Large intestine (tissue), 12 donors: ENCODE measurements at places on chromosomes 2 and 18. TPM values are rescaled to one million over a fixed set of nuclear protein-coding genes. Genes with fewer than 3 reads are reported as not detected.

ABCG8 gene
- 24.3 TPM for polyA plus RNA-seq

INO80D gene
- 12.6 TPM for polyA plus RNA-seq

GNLY gene
- 13.1 TPM for polyA plus RNA-seq

MPP4 gene
- 0.24 TPM for polyA plus RNA-seq

CDCA7 gene
- 75.9 TPM for polyA plus RNA-seq

CNTNAP5 gene
- polyA plus RNA-seq = 2.2 TPM

PLB1 gene
- 3.2 TPM for polyA plus RNA-seq

TXNL4A gene
- polyA plus RNA-seq = 74.9 TPM

PER2 gene
- 13.5 TPM for polyA plus RNA-seq

MEP1B gene
- polyA plus RNA-seq = 0.45 TPM

SGPP2 gene
- 6.6 TPM for polyA plus RNA-seq

GRCh38 chr18:49174478-49174877 lies 223.7 kb upstream of the SMAD7 start:
- H3K27me3 ChIP-seq = no peaks in the 10 kb centered on the region
- H3K27ac ChIP-seq = no peak overlapping the region
- DNase-seq = no peak
- peaks cover 2% of the 10 kb centered on the region for H3K4me1 ChIP-seq
- no peaks in the 10 kb centered on the region for H3K36me3 ChIP-seq
- no peak overlapping the region for H3K4me3 ChIP-seq

GRCh38 chr2:137964066-137964858 lies at the start of gene HNMT:
HNMT (plus strand) TSS chr2:137964473; CDS start chr2:137964492, 19 bp downstream.
- H3K36me3 ChIP-seq = peaks cover 4% of the 10 kb centered on the region
- H3K27me3 ChIP-seq = no peaks in the 10 kb centered on the region
- H3K4me1 ChIP-seq = peaks cover 18% of the 10 kb centered on the region
- peak within 1 kb of the TSS; percentile 89 for H3K27ac ChIP-seq
- DNase-seq = peak; percentile 96

DNA sequence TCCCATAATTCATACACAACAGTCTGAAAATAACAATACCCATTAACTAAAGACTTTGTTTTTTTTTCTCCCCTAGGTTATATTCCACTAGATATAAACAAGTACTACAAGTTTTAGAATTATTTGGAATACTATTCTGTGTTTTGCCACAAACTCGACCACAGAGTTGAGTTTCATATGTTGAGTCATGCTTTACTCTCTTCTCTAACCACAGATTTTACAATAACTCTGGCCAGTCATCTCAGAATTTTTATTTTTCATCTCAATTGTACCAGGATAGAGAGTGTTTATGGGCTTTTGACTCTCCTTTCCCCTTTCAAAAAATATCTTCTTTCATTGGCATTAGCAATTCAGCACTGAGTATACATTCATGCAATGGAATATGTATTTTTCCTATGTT lies 348.7 kb upstream of the GALNT5 start:
- H3K4me1 ChIP-seq = no peaks in the 10 kb centered on the region
- H3K36me3 ChIP-seq = no peaks in the 10 kb centered on the region
- no peak overlapping the region for H3K4me3 ChIP-seq
- DNase-seq = no peak

- peaks cover 14% of the 10 kb centered on the region for H3K4me1 ChIP-seq
- peak overlapping the region; percentile 54 for H3K4me3 ChIP-seq
- peaks cover 24% of the 10 kb centered on the region for H3K27me3 ChIP-seq
- H3K36me3 ChIP-seq = no peaks in the 10 kb centered on the region
- no peak overlapping the region for H3K27ac ChIP-seq
These were observed 1.3 kb downstream of the EML6 start for GRCh38 chr2:54724560-54725342.

DNA sequence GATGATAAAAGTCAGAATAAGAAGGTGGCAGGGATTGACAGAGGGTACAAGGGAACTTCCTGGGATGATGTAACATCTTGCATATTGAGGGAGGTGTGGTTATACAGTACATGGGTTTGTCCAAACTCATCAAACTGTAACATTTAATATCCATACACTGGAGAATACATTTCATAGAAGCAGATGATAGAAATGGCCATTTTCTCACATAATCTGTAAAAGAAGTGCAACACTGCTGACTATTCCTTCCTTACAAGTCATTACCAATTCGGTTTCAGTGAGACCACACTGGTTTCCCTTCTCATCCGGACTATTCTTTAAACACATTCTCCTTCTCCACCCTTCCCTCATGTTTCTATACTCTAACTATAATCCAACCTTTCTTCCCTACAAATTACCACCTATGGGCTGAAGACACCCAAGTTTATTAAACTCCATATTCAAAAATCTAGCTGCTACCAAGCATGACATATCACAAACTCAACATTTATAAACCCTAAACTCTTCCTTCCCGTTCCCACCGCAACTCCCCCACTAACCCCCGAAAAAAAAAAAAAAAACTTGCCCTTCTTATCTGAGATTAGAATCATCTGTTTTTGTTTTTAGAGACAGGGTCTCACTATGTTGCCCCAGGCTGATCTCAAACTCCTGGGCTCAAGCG lies 1.6 kb downstream of the COX7A2L start:
- H3K36me3 ChIP-seq = peaks cover 4% of the 10 kb centered on the region
- peaks cover 11% of the 10 kb centered on the region for H3K4me1 ChIP-seq
- H3K4me3 ChIP-seq = peak overlapping the region; percentile 88

DNA sequence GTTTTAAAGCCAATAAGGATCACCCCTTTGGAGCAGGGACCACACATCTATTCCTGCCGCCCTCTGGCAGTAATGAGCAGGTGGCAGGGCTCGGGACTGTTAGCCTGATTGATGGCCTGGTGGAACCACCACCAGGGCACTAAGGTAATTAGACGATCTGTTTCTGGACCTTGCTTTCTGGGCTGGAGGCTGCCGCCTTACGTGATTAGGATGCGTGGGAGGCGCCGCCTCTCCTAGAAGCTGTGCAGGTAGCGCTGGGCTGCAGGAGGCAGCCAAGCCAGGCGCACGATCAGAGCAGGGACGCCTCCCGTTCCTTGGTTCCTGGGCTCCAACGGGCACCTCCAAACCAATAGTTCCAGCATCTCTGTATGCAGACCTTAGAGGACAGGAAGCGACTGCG lies 242.6 kb upstream of the RAB12 start:
- H3K4me1 ChIP-seq = peaks cover 4% of the 10 kb centered on the region
- no peak overlapping the region for H3K27ac ChIP-seq
- H3K27me3 ChIP-seq = peaks cover 29% of the 10 kb centered on the region
- H3K4me3 ChIP-seq = no peak overlapping the region
- H3K36me3 ChIP-seq = peaks cover 2% of the 10 kb centered on the region

DNA sequence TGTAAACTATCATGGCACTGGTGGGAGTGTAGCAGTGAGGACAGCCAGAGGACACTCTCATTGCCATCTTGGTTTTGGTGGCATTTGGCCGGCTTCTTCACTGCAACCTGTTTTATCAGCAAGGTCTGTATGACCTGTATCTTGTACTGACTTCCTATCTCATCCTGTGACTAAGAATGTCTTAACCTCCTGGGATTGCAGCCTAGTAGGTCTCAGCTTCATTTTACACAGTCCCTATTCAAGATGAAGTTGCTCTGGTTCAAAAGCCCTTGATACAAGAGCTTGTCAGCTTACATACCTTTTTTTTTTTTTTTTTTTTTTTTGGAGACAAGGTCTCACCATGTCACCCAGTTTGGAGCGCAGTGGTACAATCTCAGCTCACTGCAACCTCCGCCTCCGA lies 110.9 kb downstream of the METTL8 start:
- no peak overlapping the region for H3K4me3 ChIP-seq
- H3K27ac ChIP-seq = no peak overlapping the region
- H3K36me3 ChIP-seq = no peaks in the 10 kb centered on the region
- H3K4me1 ChIP-seq = no peaks in the 10 kb centered on the region
- DNase-seq = no peak

DNA sequence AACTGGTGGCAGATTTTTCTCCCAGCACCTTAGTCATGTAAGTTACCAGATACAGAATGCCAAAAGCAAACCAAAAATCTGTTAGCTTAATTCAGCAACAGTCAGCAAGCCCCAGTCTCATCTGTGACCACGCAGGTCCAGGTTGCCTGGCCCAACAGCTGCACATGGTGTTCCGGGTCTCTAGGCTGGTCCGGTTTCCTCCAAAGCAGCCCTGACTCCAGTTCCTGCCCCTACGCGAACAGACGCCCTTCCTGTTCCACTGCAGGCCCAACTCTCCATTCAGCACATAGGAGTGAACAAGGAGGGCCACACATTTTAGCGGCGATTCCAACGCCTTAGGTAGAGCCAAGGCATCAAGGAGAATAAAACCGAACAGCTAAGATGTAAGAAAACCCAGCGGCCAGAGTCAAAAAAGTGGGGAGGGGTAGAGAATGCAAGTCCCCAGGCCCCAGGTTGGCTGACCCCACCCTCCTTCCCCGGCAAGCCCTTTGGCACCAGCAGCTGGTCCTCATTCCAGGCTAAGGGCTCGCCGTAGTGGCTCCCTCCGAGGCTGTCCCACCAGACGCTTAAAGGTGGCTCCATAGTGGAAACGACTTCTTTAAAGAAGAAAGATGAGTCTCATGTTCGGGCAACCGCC lies 1.5 kb downstream of the STK25 start:
- no peak overlapping the region for H3K27ac ChIP-seq
- H3K36me3 ChIP-seq = peaks cover 5% of the 10 kb centered on the region
- peaks cover 16% of the 10 kb centered on the region for H3K4me1 ChIP-seq
- no peak for DNase-seq
- peak overlapping the region; percentile 73 for H3K4me3 ChIP-seq

- H3K4me1 ChIP-seq = no peaks in the 10 kb centered on the region
- DNase-seq = no peak
- no peak overlapping the region for H3K27ac ChIP-seq
- no peak overlapping the region for H3K4me3 ChIP-seq
- H3K36me3 ChIP-seq = no peaks in the 10 kb centered on the region
These were observed 54.3 kb downstream of the ST3GAL5 start for GRCh38 chr2:85834466-85834865.

DNA sequence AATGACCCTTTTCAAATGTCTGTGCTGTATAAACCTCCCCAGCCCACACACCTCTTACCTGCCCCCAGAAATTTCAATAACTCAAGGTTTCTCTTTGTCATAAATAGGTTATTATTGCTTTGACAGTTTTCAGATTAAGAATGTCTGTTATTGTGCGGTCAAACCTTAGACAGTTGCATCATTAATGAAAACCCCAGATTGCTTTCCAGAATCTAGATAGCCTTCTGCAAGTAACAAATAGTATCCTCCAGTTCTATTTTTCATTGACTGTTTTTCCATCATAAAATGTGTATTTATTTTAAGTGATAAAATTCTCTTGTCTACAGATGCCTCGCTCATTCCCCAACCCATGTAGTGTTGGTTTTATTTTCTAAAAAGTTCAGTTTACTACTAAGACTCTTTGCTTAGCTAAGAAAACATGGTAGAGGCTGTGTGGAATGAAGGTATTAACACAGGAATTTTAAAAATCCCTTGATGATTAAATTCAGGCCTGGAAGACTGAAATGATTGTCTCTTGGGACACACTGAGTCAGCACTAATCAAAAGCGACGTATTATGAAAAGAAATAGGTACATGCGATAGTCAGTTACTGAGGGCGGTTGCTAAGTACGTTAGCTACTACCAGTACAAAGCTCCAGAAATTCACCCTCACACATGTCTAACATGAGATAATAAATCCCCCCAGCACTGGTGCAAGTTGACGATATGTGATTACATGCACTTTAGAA lies 38.4 kb upstream of the ITGAV start:
- no peaks in the 10 kb centered on the region for H3K36me3 ChIP-seq
- H3K27ac ChIP-seq = no peak overlapping the region
- DNase-seq = no peak
- no peak overlapping the region for H3K4me3 ChIP-seq

DNA sequence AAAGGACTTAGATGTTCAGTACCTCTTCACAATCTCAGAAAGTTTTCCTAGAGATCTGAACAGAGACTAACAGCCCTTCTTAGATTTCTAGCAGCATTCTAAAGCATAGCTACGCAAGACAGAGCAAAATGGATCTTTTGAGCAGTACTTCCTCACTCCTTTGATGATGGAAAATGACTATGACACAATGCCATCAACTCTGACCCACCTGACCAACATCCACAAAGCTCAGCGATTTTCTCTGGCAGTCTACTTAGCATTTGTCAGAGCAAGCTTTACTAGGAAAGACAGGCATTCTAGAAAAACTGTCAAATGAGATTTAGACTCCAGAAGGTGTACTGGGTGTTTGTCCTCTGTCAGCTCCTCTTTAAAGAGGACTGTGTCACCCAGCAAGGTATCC lies 180.9 kb upstream of the ACVR2A start:
- no peaks in the 10 kb centered on the region for H3K36me3 ChIP-seq
- H3K4me3 ChIP-seq = no peak overlapping the region
- no peak overlapping the region for H3K27ac ChIP-seq
- no peaks in the 10 kb centered on the region for H3K27me3 ChIP-seq
- no peak for DNase-seq

- no peak overlapping the region for H3K27ac ChIP-seq
- H3K36me3 ChIP-seq = no peaks in the 10 kb centered on the region
- no peak for DNase-seq
- no peaks in the 10 kb centered on the region for H3K27me3 ChIP-seq
- no peaks in the 10 kb centered on the region for H3K4me1 ChIP-seq
These were observed 55.9 kb upstream of the EPAS1 start for GRCh38 chr2:46241344-46241743.

DNA sequence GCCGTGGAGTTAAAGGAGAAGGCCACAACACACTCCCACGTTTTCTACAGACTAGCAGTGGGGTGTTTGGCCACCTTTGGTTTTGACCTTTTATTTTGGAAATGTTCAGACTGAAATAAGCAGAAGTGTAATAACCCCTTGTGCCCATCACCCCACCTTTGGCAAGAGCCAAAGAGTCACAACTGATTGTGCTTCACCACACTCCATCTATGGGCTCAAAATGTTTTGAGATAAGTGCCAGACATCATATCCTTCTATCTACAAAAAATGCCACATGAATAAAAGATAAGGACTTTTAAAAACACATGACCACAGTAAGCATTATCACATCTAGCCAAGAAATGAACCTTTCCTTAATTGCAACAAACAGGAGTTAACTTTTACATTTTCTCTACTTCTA lies 9.9 kb upstream of the GPR35 start:
- H3K4me1 ChIP-seq = peaks cover 8% of the 10 kb centered on the region
- H3K4me3 ChIP-seq = no peak overlapping the region
- no peaks in the 10 kb centered on the region for H3K27me3 ChIP-seq
- no peak for DNase-seq
- H3K27ac ChIP-seq = no peak overlapping the region

DNA sequence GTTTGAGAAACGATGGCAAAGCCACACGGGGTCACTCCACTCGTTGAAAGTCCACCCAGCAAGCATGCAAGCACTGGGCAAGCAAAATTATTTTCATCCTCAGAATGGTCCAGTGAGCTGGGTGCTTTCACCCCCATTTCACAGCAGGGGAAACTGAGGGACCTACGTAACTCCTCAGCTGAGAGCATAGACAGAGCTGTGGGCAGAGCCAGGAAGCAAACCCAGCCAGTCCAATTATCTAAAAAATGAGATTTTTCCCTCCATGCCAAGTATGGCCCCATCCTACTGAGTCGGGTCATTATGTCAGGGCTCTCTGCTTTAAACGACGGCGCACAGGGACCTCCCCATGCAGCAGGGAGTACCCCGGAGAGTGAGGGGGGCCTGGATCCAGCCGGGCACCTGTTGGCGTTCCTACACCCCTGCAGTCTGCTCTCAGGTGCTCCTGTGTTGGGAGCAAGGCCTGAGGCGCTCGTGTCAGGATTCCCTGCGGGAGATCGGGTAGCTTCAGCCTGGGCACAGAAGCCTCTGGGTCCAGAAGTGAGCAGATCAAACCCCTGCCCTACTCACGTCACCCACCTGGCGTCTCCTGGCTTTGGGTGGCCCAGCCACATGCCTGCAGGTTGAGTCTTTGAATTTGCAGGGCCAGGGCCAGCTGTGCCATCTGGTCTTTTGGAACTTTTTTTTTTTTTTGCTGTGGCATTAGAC lies 17.3 kb downstream of the TWIST2 start:
- H3K27me3 ChIP-seq = no peaks in the 10 kb centered on the region
- H3K4me3 ChIP-seq = no peak overlapping the region
- peaks cover 21% of the 10 kb centered on the region for H3K4me1 ChIP-seq
- no peak overlapping the region for H3K27ac ChIP-seq
- no peaks in the 10 kb centered on the region for H3K36me3 ChIP-seq
